Fibroblast of skin of left quadriceps (primary cell): ENCODE measurements at places on chromosomes 3 and 15.

DNA sequence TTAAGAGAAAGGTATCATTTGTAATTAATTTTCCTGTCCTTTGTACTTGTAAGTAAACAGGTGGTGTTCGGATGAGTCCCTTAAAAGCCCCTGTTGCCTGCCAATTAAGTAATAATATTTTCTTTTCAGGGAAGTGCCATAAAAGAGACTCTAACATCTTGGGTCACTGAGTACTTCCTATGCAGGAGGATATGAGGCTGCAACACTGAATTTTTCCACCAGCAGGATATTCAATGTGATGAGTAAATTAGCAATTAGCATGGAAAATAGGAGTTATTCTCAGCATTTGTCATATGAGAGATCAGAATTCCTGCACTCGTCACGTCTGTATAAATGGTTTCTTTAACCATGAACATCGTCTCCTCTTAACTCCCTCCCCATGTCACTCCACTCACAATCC is 45.4 kb downstream of the WWTR1 start:
- no peak for DNase-seq

DNA sequence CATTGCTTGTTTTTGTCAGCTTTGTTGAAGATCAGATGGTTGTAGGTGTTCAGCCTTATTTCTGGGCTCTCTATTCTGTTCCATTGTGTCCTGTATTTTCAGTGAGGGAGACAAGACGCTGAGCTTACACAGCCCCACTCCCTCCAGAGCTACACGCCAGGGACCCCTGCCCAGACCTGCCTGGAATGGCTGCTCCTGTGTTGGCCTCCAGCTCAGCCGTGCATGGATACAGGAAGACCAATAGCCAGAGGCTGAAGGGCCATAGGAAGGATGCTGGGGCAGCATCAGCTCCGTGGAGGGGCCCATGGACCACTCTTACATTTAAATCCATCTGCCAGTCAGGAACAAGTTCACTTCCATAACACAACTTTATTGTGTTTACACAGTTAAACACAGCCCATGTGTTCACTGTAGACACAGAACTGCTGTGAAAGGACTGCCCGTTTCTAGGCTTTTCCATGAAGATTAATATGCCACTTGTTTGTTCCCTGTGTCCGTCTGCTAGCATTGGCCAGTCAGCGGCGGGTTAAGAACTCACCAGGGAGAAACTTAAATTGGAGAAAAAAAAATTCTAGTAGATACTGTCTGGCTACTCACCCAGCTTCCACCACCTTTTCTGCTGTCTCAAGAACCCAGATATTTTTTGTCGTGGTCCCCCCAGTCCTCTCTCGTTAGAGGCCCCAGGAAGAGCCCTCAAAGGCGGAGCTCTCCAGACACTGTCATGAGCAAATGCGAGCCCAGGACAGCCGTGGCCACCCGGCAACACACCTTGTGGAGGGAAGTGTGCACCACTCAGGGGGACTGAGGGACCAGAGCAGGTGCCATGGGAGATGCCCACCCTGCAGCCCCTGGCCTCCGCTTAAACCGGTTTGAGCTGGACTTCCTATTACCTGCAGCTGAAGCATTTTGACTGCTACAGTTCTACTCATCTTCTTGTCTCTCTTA is 142.3 kb upstream of the MEF2A start:
- DNase-seq = no peak

- DNase-seq = no peak
Observed at GRCh38 chr3:172766241-172766640, 15.7 kb downstream of the ECT2 start.

- DNase-seq = no peak
Observed at GRCh38 chr15:83010709-83011270, 649 bp downstream of the C15orf40 start.

GRCh38 chr15:59168536-59168935 is 38.1 kb upstream of the LDHAL6B start:
- no peak for DNase-seq

- no peak for DNase-seq
Observed at GRCh38 chr3:140219291-140219690, 284.3 kb downstream of the CLSTN2 start.

- no peak for DNase-seq
Observed at GRCh38 chr15:76368122-76368621, 31.6 kb downstream of the ISL2 start.

DNA sequence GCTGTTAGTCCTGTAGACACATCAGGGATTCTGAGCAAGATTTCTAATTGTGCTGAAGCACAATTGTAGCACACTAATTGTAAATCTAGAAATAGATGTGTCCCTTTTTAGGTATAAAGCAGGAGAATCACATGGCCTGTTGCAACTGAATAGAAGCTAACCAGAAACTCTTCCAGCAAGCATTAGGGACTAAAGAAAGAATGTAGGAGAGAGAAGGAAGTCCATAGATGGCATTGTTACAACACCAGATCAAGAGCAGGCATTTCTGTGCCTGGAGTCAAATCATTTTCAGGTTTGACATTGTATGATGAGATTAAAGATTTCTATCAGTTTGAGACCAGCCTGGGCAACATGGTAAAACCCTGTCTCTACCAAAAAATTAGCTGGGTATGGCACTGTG is 27.4 kb downstream of the CALML4 start:
- DNase-seq = no peak

GRCh38 chr3:95588473-95588872 is 1225.9 kb upstream of the EPHA6 start:
- no peak for DNase-seq

- no peak for DNase-seq
Observed at GRCh38 chr15:77528968-77529319, 103.8 kb downstream of the LINGO1 start.

GRCh38 chr15:68017201-68017600 is 36.9 kb upstream of the PIAS1 start:
- no peak for DNase-seq

DNA sequence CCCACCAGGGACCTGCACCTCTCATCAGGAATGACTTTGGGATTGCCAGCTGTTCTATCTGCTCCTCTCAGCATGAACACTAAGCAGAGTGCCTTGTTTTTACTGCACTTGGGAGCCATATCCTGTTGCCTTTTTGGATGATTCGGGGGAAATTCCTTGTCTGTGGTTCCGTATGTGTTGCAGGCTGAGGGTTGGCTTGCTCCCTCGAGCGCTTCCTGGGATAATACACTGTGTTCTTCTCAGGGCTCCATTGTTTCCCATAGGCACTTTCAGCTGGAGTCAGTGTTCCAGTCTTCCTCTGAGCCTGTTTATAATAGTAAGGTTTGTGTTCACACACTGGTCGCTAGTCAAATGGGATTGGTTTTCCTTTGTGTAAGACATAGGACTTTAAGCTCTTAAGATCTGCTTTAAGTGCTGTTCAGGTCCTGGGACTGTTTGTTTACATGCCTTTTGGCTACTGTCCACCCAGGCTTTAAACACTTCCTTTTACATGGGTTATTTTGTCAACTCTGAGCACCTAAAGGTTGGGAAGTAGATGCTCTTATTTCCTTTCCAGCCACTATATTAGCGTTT is 23.4 kb downstream of the BOC start:
- no peak for DNase-seq

DNA sequence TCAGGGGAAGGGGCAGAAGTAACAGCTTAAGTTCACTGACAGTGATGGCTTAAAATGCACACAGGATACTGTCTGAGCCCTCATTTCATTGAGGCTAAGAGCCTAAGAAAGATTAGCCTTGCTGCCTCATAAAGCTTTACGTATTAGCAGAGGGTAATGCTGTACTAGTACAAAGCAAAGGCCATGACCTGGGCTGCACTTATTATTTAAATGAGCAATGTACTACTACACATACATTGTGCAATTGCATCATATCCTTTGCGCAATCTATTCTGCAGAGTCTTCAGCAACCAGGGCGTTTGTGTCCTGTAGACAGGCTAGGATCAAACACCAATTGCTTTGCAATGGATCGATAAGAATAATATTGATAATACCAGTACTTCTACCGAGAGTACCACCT is 221.8 kb downstream of the TPRG1 start:
- DNase-seq = no peak

GRCh38 chr3:41207355-41207754 is 8.1 kb downstream of the CTNNB1 start:
- no peak for DNase-seq

GRCh38 chr15:56058986-56059385 is 65.6 kb upstream of the NEDD4 start:
- no peak for DNase-seq

GRCh38 chr3:153315781-153316180 is 153.8 kb downstream of the RAP2B start:
- peak; percentile 44 for DNase-seq

GRCh38 chr3:4021162-4021561 is 221.9 kb downstream of the LRRN1 start:
- no peak for DNase-seq
